Activated naive CD8-positive, alpha-beta T cell treated with anti-CD3 and anti-CD28 coated beads, Interleukin-2, amount 10 ng/mL, durations not matched to agents 7 days and 5 days (primary cell): ENCODE measurements at places on chromosomes 3 and 15.

- DNase-seq = no peak
These were observed 317.3 kb upstream of the NAALADL2 start for GRCh38 chr3:174541708-174542315.

DNA sequence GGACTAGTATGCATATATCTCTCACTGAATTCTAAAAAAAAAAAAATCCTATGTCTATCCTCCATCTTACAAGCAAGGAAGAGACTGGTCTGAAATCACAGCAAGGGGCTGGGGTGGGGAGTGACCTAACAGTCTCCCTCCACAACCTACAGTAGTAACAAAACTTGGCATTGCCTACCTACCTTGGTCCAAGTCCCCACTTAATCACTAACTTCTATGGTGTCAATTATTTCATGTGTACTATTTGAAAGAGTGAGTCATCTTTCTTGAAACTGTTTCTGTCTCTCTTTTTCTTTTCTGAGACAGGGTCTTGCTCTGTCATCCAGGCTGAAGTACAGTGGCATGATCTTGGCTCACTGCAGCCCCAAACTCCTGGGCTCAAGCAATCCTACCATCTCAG is 36.8 kb downstream of the CHAC1 start:
- DNase-seq = no peak

GRCh38 chr3:55252921-55253320 is 234.2 kb downstream of the WNT5A start:
- DNase-seq = no peak

GRCh38 chr15:25345943-25346342 is 92.9 kb downstream of the UBE3A start:
- no peak for DNase-seq

GRCh38 chr3:172808969-172809546 is 58.5 kb downstream of the ECT2 start:
- DNase-seq = no peak

DNA sequence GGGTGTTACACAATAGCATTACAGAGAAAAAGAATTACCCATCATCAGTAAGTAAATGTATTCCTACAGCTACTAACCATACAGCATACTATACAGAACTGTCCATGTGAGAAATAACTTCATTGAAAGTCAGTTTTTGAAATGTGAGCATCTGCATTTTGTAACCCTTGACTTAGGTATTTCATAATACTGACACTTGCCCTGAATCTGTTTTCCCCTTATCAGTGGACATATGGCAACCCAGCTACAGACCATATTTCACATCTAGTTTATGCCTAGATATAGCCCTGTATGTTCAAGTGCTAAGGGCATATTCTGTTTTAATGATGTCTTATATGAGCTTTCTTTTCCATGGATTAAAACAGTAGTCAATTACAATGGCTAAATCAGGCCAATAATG is 297.6 kb downstream of the TBC1D5 start:
- no peak for DNase-seq

DNA sequence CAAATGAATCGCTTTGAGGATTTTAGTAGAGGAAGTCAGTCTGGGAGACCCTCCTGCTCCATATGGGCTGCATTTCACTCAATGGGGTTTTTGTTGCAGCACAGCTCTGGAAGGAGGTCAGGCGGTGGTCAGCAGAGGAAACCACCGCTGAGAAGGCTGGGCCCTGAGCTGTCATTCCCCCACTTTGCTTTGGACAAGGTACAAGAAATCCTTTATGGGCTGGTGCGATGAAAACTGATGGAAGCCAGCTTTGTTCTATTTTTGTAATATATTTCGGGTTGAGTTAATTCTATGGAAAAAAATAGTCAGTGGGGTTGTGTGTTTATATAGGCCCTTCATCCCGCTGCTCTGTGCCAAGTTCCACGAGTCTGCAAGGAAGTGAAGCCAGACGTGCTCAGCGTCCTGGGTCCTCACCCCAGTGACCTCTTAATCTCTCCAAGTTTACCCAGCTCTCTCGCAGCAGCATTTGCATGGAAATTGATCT is 157.1 kb upstream of the TMC3 start:
- no peak for DNase-seq

- DNase-seq = peak; percentile 11
These were observed 1.8 kb downstream of the ITIH1 start for GRCh38 chr3:52779011-52779836.

DNA sequence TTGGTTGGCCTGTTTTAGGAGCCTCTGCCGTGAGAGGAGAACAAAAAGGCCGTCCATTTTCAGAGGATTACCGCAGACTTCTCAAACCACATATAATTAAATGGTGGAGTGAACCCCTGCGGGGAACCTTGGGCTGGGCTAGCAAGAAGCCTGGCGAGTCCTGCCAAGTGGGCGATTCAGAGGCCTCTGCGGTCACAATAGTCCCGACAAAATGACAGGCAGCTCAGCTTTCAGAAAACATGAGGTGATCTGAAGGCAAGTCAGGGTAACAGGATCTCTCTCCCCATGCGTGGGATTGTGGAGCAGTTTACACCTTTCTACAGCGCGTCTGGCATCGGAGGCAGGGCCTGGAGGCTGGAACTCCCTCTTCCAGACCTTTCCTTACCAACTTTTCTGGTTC is 134.8 kb downstream of the ASB7 start:
- no peak for DNase-seq

GRCh38 chr3:22392859-22393258 is 641.8 kb upstream of the ZNF385D start:
- no peak for DNase-seq

DNA sequence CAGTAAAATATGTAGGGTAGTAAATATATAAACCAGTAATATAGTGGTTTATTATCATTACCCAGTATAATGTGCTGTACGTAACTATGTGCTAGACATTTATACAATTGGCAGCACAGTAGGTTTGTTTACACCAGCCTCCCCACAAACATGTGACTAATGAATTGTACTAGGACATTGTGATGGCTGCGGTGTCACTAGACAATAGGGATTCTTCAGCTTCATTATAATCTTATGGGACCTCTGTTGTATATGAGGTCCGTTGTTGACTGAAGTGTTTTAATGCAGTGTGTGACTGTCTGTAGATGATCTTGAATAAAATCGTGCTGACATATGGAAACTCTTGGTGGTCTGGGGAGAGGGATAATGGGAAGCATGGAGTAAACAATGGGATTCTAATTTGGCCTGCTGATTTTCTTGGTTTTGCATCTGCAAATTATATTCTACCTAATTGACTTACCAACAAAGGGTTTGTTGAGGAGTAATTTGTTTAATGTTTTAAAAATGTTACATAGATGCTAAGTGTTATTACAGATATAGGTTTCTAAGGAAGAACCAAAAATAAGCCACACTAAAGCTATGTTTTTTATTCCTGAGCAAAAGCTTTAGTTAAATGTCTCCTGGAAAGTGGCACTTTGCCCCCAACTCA is 496.5 kb upstream of the TBL1XR1 start:
- no peak for DNase-seq

DNA sequence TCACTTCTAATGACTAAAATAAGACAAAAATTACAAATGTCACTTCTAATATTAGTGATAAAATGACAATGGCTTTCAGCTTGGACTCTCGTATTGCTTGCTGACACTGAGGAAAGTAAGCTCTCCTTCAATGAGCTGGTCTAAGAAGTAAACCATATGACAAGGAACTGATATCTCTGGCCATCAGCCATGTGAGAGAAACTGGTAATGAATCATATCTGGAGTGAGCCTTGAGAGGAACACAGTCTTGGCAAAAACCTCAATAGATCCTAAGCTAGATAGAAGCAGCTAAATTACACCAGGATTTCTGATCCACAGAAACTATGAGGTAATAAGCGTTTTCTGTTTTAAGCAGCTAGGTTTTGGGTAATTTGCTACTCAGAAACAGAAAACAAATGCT is 1575.1 kb downstream of the OTOL1 start:
- DNase-seq = no peak

DNA sequence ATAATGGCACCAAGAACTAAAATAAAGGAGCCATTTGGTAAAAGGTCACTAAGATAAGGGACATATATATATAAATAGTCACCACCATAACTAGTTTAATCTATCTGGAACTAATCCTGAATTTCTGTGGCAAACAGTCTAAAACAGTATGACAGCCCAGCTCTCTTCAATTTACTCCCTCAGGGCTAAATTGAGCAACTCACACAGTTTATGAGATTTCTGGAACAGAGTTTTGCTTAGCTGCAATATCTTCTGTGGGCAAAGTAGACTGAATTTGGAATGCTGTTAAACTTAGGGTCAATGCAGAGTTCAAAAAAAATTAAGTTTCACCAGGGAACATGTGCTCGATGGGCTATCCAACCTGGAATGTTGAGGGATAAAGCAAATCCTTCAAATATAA is 70.1 kb upstream of the VEPH1 start:
- DNase-seq = no peak

DNA sequence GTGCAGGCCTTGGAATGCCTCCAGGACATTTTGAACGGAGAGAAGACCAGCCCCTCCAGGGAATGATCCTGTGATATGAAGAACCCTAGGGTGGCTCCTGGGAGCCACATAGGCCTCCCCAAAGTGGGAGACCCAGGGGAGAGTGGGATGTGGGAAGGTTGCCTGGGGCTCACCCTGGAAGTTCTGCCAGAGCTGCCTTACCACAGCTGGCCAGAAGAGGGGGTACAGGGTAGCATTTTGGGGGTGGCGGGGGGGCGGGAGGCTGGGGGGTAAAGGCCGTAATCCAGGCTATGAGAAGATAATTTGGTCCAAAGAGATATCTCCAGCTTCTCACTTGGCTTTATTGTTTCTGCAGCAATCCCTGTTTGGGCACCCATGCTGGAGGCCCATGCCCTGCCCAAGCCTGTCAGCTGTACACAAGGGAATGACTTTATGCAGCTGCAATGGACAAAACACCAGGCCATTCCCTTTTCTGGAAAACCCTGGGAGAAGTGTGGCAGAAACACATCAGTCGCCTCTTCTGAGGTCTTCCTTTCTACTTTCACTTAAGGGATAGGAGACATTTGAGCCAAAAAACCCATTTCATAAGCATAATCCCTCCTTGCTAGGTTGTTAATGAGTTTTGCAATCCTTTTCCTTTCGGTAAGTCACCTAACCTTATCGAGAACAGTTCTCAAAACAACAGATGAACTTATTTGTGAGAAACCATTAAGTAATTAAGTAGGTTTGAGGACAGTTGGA is 11.0 kb upstream of the MUSTN1 start:
- DNase-seq = no peak

DNA sequence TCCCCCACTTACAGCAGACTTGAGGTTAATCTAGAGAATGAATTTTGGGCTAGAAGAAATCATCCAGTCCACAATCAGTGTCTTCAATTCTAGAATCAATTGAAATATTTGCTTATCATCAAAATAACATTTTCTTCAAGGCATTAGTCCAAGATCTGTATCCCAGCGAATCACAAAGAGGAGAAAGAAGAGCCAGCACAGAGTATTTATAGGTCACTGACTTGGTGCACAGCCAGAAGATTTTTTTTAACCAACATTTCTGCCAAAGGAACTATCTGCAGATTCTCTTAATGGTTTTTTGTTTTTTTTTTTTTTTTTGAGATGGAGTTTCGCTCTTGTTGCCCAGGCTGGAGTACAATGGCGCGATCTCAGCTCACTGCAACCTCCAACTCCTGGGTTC is 178.2 kb downstream of the TNIK start:
- no peak for DNase-seq

DNA sequence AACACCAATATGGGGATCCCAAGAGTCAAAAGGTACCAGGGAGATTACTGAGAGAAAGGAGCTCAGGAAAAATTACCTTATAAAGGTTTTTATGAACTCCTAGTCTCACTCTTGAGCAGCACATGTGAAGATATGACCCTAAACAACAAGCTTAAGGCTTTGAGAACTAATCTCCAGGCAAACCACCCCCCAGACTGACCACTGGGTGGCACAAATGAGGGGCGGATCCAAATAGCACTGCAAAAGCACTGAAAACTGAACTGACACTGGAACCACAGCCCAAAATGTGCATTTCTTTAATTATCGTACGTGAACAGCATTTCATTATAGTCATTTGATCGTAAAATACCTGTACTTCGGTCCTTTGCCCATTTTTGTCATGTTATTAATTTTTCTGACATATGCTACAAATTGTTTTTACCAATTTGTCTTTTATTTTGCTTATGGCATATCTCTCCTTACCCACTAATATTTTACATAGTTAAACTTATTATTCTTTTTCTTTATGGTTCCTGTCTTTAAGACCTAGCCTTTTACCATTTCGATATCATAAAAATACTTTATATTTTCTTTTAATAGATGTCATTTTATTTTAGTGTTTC is 31.5 kb upstream of the TFDP2 start:
- no peak for DNase-seq
